ENCODE measurements at places on chromosomes 3 and 15.

GRCh38 chr3:58899953-58900298 is 149.9 kb downstream of the CFAP20DC start:
- DNase-seq, result no peak

GRCh38 chr3:108051005-108051404 is 39.8 kb downstream of the CD47 start:
- DNase-seq, result no peak

- DNase-seq, result no peak
These were observed 1515.7 kb downstream of the SI start for GRCh38 chr3:163562625-163563024.

- peak; percentile 34 for DNase-seq
These were observed 16.3 kb downstream of the BHLHE40 start for GRCh38 chr3:4995500-4996053.

DNA sequence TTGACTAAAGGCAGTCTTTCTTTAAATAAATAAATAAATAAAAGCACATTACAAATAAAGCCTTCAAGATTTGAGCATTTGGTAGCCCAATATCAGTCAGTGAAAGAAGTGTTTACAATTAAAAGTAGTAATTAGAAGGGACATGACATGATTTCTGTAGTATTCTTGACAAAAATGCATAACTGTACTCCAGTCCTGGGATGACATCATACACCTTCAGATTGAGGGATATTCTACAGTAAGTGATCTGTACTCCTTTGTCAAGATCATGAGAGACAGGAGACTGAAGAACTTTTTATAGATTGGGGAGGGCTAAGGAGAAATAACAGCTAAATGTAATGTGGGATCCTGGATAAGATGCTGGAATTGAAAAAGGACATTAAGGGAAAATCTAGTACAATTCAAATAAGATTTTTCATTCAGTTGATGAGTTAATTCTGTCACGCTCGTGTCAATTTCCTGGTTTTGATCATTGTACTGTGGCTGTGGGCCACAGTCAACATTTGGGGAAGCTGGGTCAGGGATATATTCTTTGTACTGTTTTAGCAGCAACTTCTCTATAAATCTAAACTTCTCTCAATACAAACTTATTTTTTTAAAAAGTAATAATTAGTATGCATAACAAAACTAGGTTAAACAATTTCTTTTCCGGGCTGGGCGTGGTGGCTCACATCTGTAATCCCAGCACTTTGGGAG is 314.8 kb downstream of the PTPRG start:
- no peak for DNase-seq

DNA sequence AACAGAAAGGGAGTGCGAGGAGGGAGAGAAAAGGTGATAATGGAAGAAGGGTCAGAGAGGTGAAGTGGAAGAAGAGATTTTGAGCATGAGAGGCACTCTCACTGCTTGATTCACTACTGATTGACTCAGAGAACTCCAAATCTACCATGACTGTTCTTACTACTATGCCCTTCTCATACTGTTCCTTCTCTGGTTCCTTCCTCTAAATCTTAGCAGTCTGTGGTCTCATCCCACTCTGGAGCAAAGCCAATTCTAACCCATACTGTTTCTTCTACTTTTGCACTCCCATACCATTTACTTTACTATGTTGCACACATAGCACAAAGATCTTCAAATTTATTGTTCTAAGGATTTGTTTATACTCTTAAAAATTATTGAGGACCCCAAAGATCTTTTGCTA is 100.8 kb downstream of the DTWD1 start:
- DNase-seq, result no peak

DNA sequence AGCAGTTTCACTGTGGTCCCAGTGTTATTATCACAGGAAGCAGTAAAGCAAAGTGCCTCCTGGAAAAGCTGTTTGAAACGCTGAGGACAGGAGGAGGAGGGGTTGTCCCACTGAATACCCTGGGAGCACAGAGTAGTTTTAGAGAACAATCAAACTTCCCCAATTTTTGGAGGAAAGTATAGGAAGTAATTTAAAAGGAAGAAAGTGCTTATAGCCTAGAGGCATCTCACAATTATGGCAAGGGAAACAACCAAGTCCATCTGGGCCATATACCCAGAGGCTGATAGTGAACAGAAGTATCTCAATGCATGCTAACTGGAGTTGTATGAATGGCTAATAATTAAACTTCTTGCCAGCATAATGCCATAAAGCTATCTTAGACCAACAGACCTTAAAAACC is 137.2 kb upstream of the EPHA6 start:
- DNase-seq, result no peak

DNA sequence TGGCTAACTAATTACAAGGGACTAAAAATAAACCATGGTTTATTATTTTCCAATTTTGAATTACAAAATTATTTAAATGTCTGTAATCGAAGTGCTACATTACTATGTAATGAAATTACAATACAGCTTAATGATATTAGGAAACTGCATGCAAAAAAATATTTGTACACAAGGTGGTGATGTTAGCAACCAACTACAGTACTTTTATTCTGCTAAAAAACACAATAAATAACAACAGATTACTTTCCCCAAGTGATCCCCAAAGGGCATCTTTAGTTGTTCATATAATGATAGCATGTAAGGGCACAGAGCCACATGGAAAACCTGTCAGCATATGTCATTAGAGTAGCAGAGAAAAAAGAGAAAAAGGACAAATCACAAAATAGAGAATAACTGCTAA is 147.5 kb upstream of the SOX2 start:
- no peak for DNase-seq

- DNase-seq, result no peak
These were observed 49.2 kb upstream of the CCR2 start for GRCh38 chr3:46304739-46305138.

- no peak for DNase-seq
These were observed 163.2 kb upstream of the P2RY1 start for GRCh38 chr3:152671446-152672319.

DNA sequence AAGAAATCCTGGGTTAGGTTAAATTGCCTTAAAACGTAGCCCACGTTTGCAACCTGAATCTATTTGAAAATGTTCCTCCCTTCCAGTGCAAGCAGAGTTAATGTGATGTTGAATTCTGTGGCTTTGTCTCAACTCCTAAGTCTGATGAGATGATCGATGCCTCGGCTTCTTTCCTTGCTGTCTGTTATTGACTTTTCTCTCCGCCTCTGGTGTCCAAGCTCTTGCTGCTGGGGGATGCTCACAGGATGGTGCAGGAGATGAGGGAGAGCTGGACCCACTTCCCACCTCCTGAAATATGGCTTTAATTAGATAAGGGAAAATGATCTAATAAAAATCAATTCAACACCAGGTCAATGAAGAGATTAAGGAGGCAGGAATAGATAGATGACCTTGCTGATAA is 407.9 kb upstream of the RGMA start:
- DNase-seq, result no peak

DNA sequence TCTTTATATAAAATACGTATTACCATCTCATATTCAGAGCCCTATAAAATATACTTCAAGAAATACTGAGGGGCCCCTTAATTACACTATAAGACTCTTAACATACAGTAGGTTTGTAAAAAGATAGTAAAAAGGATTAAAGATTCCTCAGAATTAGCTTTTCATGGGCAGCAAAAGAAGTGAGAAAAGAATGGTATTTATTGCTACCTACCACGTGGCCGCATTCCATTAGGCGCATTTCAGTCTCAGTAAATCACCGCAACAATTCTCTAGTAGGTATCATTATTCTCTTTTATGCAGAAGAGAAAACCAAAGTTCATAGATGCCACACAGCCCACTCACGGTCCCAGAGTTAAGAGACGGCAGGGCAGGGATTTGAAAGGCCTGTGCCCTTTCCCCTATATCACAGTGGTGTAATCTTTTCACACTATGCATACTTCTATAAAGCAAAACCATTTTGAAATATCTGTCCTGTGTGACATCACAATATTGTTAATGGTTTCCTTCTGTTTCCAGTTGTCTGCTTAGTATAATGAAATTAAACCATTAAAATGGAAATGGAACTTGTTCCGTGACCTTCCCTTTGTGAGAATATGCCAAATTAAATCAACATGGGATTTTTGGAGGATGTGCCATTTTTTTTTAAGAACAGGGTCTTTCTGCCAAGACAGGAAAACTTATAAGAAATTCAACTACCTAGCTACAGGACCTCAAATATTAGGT is 1072.2 kb downstream of the FHIT start:
- DNase-seq, result peak; percentile 46

- peak; percentile 63 for DNase-seq
These were observed 5.7 kb upstream of the SEMA6D start for GRCh38 chr15:47711655-47712054.

- DNase-seq, result no peak
These were observed 2.8 kb upstream of the LACTB start for GRCh38 chr15:63118854-63119253.

- DNase-seq, result no peak
These were observed 3.4 kb downstream of the UPK1B start for GRCh38 chr3:119176778-119177177.

GRCh38 chr3:46667657-46668056 is 25.8 kb downstream of the ALS2CL start:
- no peak for DNase-seq

GRCh38 chr15:73889053-73889761 is 15.8 kb downstream of the TBC1D21 start:
- no peak for DNase-seq

DNA sequence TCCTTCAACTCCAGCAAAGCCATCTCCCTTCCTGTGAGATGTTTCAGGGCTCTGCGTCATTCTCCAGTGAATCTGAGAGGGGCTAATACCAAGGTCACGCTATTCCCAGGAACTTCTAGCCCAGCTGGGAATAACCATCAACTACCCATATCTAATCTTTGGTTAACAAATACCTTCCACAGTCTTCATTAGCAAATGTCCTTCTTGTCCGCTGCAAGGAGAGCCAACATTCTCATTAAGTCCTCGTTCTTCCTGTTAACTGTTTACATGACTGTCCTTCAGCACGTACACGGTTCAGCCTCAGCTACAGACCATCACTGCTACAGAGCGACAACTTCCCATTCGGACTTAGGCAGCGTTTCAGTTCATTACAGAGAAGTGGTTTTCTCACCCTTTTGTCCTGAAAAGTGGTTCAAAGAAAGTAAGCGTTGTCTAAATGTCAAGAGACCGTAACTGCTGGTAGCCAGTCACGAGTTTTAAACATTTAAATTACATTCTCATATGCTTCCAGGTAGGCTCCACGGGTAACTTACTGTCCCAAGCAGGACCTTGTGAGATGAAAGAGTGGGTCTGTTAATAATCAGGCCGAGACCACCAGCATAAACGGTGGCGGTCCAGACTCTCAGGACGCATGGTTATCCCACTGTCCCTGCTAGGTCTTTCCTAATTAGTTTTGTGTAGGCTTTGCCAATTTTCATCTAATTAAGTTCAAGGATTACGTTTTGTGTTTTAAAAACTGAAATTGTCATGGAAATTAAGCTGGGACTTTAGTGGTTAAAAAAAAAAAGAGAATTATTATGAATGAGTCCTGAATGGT is 63.8 kb downstream of the CHSY1 start:
- no peak for DNase-seq

- DNase-seq, result no peak
These were observed 96.0 kb downstream of the VPS8 start for GRCh38 chr3:184907681-184908649.

GRCh38 chr15:37876900-37877299 is 57.5 kb upstream of the TMCO5A start:
- DNase-seq, result no peak

DNA sequence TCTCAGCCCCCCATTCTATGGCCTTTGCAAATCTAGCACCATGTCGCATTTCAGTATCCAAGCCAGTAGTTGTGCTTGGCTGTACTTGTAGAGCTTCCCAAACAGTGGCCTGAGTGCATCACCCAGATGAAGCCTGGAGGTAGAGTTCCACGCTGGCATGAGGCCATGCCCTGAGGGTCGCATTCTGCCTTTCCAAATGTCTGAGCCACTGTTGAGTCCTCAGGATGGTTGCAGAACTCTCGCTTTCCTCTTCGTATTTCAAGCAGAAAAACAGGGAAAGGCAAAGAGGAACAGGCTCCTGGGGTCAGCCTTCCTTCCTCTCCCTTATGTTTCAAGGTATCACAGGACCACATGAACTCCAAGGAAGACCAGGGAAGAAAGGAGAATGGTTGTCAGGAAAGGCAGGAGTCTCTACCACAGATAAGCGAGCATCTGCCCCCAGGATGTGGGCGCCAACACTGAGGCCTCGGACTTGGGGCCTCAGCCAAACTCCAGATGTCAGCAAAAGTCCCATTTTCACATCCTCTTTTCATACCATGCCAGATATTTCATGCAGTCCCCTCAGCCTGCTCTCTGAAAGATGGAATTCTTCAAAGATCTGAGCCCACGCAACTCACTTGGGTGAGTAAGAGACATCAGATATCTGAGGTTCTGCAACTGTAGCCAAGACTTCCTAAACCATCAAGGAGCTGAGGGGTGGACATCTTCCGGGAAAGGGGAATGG is 19.4 kb upstream of the PRR20G start:
- peak; percentile 28 for DNase-seq

GRCh38 chr3:185365291-185366073 is 2.5 kb downstream of the MAP3K13 start:
- peak; percentile 91 for DNase-seq
